Stimulated activated CD4-positive, alpha-beta T cell treated with anti-CD3 and anti-CD28 coated beads, TNF-alpha, amount 100 ng/mL, for 48 hours (primary cell): ENCODE measurements at places on chromosomes 11 and 22.

- DNase-seq: no peak
Observed at GRCh38 chr22:49291781-49292180, 535.9 kb downstream of the BRD1 start.

DNA sequence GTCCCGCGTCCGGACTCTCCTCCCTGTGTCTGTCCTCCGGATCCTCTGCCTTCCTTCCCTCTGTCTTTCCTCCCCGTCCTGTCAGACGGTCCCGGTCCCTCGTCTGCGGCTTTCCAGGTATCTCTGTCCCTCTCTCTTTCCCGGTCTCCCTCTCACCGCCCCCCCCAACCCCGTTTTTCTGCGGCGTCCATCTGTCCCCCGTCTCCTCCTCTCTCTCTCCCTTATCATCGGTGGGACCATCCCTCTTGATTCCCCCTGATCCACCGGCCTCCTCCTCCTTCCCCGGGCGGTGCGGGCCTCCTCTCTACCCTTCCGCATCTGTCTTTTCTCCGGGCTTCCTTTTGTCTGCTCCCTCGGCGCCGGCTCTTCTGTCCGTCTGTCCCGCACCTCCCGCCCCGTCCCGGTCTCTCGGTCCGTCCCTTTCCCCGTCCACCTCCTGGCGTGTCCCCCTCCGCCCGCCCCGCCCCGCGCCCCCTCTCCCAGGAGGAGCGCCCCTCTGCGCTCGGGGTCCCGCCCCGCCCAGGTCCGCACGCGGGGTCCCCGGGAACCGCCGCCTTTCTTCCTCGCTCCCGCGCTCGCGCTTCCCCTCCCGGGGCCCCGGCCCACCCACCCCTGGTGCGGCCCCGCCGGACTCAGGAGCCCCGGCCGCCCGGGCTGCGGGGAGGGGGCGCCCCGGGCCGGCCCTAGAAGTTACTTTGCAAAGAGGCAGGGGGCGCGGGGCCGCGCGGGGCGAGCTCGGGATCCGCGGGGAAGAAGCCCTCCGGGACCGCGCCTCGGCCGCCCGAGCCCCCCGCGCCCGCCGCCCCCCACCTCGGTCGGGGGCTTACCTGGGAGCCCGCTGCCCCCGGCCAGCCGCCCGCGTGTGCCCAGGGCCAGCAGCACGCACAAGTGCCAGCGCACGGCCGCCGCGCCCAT, 568 bp downstream of the SCUBE1 start:
- DNase-seq: no peak

GRCh38 chr11:130068986-130069658, 572 bp upstream of the APLP2 start:
- DNase-seq: no peak

DNA sequence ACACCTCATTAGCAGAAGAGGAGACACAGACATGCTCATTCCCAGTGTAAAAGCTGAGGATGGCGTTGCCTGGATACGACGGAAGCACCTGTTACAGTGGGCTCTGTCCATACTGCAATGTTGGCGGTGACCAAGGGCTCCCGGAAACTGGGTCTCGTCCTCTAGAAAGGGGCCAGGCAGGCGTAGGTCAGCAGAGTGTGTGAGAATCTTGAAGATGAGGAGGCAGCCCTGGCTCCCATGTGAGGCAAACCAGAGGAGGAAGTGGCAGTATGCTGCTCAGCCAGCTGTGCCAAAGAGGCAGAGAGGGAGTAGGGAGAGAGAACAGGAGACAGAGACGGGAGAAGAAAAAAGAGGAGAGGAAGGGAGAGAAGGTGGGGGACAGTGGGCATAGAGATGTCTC, 10.3 kb downstream of the LTO1 start:
- no peak for DNase-seq

GRCh38 chr11:10051868-10052586, 242.0 kb downstream of the SBF2 start:
- DNase-seq: no peak

- no peak for DNase-seq
Observed at GRCh38 chr11:37364246-37364839, 766.3 kb upstream of the RAG2 start.

- DNase-seq: no peak
Observed at GRCh38 chr11:128200467-128200866, 386.9 kb downstream of the ETS1 start.

- DNase-seq: no peak
Observed at GRCh38 chr11:21556926-21557325, 636.0 kb upstream of the ANO5 start.
